RPMI8226 (cell line): ENCODE measurements at places on chromosomes 2 and 18.

DNA sequence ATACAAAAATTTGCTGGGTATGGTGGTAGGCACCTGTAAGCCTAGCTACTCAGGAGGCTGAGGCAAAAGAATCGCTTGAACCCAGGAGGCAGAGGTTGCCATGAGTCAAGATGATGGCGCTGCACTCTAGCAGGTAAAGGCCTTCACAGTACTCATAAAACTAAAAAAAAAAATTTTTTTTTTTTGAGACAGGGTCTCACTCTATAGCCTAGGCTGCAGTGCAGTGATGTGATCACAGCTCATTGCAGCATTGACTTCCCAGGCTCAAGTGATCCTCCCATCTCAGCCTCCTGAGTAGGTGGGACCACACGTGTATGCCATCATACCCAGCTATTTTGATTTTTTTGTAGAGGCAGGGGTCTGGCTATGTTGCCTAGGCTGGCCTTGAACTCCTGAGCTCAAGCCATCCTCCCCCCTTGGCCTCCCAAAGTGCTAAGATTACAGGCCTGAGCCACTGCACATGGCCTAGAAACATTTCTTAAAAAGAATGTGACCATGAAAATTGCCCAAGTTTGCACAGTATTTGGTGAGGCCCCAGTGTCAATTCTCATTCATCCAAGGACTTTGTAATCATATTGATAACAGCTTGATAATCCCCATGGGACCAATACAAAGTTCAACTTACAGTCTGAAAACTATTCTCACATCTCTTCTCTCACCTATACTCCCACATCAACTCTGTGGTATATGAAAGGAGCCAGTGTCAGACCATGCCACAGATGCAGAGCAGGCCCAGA, 64.2 kb upstream of the MYCN start:
- no peak for DNase-seq

- DNase-seq: no peak
Measured at GRCh38 chr18:42548493-42548892, 567.0 kb downstream of the RIT2 start.

DNA sequence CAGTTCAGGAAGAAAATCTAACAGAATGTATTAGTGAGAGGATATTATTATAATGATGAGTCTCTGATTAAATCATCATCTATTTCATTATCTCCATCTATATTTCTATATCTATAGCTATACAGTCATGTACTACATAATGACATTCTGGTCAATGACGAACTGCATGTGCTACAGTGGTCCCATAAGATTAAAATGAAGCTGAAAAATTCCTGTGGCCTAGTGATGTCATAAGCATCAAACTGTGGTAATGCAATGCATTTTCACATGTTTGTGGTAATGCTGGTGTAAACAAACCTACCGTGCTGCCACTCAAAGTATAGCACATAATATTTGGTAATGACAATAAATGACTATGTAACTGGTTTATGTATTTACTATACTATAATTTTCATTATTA, 1127.9 kb upstream of the CHAC2 start:
- DNase-seq: no peak

DNA sequence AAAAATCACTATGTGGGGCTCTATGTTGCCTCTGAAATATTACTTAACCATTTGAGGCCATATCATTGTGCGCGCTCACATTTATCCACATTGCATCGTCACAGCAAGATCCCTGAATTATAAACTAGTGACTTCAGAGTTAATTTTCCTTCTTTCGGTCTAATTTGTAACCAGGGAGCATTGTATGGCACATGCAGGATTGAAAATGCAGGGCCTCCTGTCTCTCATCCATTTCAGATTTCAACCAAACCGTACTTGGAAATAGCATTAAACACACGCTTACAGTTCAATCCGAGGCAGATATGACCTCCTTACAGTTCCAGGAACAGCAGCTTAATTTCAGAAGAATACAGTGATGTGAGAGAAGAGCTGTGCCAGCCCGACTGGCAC, 532 bp downstream of the MYOM1 start:
- no peak for DNase-seq
